ENCODE measurements at places on chromosomes 1 and 21. TPM values are rescaled to one million over a fixed set of nuclear protein-coding genes. Genes with fewer than 3 reads are reported as not detected.

DNA sequence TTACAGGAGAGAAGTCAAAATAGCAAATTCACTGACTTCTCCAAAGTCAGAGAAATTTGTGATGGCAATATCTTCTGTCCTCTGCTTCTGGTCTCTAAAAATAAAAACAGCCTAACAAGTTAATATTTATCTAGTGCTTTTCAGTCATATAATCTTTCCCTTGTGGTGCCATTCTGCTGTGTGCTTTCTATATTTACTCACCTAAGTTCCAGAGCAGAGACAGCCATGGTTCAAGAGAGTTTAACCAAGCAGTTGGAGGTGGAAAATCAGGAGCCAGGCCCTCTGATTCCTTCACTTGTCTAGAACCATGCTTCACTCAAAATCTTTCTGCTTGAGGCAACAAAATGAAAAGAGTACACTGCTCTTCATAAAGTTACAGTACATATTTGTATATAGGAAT lies 39.3 kb downstream of the BRINP2 start:
- DNase-seq: no peak

DNA sequence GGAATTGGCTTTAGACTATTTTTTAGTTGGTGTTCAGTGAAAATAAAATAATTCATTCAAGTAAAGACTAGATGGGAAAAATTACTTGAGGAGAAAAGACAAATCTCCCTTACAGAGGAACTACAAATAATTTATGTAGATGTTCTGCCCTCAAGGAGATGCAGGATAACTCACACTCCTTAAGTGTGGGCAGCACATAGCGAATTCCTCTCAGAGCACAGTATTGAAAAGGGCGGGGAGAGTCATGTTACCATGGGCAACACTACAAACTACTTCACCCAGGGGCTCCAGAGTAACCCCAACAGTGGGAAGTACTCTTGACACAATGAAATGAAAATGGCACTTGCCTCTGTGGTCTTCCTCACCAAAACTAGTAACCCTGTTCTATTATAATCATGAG lies 20.6 kb upstream of the LAMC2 start:
- no peak for DNase-seq

DNA sequence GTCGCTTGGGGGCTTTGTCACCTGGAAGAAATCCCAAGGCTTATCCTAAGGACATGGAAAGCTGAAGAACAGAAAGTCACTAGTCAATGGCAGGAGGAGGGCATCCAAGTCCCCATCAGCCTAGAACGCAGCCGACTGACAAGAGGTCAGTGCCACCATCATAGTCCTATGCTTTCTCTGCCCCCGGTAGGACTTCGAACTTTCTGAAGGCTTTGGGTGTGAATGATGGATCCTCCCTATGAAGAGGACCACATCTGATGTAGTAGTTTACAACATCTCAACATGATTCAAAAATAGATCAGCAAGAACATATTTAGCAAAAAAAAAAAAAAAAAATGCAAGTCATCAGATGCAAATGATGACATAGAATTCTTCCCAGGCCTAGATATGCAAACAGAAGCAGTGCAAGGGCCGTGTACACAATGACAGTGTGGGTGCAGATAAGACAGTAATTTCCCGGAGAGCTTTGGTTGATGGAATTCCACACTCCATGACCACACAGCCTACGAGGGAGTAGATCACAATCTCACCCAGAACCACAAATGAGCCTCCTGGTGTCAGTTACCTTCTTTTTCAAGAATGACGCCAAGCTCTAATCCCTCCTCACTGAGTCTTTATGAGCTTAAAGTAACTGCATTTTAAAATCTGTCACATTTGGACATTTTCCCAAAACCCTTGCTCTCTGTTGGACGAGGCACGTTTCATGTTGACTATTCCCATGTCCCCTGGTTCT lies 88.2 kb downstream of the PSMG1 start:
- no peak for DNase-seq

DNA sequence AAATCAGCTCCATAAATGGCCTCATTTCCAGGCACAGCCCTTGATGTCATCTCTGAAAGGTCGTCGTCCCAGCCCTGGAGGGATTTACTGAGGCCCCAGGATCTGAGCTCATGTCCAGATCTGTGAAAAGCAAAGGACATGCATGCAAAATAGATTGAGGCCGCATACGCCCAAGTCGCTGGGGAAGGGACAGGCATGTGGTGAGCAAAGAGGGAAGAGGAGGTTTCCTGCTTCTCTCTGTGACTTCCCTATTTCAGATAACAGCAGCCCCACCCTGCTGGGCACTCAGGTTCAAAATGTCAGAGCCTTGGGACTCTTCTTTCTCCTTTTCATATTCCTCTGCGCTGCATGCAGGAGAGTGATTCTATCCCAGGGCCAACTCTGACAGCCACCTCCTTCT lies 197.2 kb downstream of the ADSS2 start:
- peak; percentile 22 for DNase-seq

DNA sequence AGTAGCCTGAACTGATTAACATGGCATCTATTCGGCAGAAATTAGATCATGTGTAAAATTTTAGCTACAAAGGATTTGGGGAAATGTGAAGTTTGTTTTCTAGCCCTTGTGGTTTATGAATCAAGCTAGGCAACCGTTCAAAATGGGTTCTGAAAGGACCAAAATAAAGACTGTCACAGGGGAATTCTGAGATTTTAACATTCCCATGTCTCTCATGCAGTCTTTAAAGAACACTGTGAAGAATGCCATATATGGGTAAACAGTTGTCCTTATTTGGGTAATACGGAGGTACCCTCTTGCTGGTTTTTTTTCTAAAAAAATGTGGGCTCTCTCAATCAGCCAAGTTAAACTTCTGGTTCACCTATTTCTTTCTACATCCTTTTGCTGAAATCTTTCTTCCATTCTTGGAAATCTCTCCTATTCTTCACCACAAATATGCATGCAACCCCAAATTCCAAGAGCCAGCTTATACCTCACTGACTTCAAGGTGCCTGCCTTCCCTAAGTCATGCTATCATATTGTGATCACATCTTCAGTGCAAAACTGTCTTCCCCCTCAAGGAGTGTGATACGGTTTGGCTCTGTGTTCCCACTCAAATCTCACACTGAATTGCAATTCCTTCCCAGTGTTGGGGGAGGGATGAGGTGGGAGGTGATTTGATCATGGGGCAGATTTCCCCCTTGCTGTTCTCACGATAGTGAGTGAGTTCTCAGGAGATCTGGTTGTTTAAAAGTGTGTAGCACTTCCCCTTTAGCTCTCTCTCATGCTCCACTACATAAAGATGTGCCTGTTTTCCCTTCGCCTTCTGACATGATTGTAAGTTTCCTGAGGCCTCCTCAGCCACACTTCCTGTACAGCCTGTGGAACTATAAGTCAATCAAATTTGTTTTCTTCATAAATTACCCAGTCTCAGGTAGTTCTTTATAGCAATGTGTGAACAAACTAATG lies 308.7 kb downstream of the TTLL7 start:
- no peak for DNase-seq

DNA sequence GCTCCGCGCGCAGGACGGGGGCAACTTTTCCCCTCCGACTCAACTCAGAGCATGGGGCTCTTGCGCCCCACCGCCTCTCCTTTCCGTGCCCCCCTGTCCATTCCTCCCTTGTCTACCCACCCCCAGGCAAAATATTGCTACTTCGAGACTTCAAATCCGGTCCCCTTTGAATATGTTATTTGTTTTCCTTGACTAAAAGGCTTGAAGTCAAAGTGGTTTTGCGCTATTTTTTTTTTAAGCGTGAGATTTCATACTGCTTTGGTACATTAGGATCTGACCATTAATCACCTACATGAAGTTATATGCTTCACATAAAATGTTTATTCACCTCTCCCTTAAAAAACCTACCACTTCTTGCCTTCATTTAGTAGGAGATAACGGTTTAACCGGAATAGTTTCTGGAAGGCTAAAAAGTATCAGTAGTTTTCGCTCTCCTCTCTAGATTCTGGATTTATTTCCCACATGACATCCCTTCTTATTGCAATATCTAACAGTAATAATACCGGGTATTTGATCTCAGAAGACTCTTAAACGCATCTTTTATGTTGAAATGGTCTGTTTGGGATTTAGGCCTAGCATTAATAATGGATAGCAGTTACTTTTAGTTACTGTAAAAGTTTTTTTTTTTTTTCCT lies 1.6 kb downstream of the NFIA start:
- no peak for DNase-seq

GRCh38 chr1:22611530-22611947 lies 24.9 kb upstream of the C1QA start:
- DNase-seq: peak; percentile 43

DNA sequence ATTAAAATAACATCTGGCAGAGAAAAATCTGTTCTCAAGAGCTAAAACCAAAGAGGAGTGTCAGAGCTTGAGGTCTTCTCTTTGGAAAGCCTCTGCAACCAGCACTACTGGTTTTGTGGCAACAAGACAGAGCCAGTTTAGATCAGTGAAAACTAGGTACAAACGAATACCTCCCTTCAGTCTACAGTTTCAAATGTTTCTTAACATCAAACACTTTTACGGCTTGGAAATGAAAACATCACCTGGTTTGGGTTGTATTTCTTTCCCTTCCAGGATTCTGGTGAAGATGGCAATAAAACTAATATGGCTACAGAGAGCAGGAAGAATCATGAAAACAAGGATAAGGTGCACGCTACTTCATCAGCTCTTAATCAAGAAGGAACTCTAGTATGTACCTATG lies 339.4 kb upstream of the ESRRG start:
- DNase-seq: no peak

- no peak for DNase-seq
These were observed 71.2 kb downstream of the ARHGEF10L start for GRCh38 chr1:17610713-17611112.

- DNase-seq: no peak
These were observed 187.8 kb downstream of the RUNX1 start for GRCh38 chr21:34861258-34861657.

DNA sequence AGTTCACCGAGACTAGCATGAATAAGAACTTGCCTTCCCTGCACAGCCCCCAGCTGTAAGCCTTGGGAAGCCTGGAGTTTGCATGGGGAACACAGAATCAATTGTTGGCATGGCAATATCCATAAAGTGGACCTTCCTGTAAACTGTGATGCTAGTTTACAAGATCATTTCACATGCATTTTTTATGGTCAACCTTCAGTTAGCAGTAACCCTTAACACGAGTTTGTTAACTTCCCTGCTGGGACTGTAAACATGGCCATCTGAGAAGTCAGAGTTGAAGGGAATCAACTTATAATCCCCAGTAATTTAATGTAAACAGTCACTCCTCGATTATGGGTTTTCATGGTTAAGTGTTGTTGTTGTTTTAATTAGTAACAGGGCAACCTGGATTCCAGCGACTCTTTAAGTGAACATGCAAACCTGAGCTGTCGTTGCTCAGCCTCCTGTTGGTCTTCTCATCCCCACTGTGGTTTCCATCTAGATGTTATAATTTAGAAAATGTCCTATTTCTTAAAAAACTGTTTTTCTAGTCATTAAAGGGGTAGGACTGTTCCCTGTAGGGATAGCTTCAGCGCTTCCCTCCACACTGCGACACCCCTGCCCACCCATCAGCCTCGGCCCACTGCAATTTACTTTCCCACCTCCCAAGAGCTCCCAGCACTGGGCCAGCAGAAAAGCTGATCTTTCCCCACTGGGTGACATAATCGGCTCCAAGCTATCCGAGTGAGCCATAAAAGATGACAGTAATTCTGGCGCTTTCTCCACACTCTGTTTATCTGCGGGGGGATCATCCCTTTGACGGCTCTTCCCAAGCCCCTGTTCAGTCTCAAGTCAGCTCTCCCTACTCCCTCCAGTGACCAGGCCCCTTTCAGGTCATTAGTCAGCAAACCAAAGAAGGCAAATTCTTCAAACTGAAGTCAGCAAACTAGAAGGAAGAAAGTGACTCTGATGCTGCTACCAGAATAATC lies 107.6 kb upstream of the IPO9 start:
- no peak for DNase-seq

DNA sequence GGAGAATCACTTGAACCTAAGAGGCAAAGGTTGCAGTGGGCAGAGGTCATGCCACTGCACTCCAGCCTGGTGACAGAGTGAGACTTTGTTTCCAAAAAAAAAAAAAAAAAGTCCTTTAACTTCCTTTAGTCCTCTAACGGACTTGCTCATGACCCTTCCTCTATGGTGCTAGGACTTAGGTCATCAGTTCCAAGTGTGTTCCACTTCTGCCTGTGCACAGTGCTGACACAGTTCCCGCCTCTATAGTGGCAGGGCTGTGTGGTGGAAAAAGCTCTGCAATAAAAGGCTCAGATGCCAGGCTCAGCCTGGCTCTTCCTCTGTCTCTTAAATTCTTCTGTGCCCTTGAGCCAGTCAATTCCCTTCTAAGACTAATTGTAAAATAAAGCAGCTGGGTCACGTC lies 22.0 kb downstream of the CC2D1B start:
- DNase-seq: no peak

- no peak for DNase-seq
These were observed 48.3 kb downstream of the ATG4C start for GRCh38 chr1:62832276-62832675.

The WNT3A gene
- not detected for total RNA-seq

The EMC1 gene
- 38.5 TPM for total RNA-seq

The GJB3 gene
- not detected for total RNA-seq

The LORICRIN gene
- total RNA-seq: not detected

The USH2A gene
- total RNA-seq: not detected

The CYP4Z1 gene
- total RNA-seq: 0.56 TPM

The LCE1C gene
- total RNA-seq: not detected

All from psoas muscle (tissue), 8 donors.